ENCODE measurements at places on chromosomes 4 and X. TPM values are rescaled to one million over a fixed set of nuclear protein-coding genes. Genes with fewer than 3 reads are reported as not detected.

Gene PRDM8
- total RNA-seq, result 4.3 TPM

Gene SAGE1
- total RNA-seq, result 5.5 TPM

Gene NWD2
- 0.63 TPM for total RNA-seq

Gene ADAMTS3
- total RNA-seq, result 6.8 TPM

Gene MFSD8
- total RNA-seq, result 24.3 TPM

Gene MAGEB1
- total RNA-seq, result 59.4 TPM

Gene HPGDS
- 0.39 TPM for total RNA-seq

Gene MAMLD1
- total RNA-seq, result 70.6 TPM

Gene UGT2B11
- not detected for total RNA-seq

Gene GLRB
- total RNA-seq, result 2.4 TPM

Gene WNK3
- total RNA-seq, result 104 TPM

Gene RHOH
- 1.2 TPM for total RNA-seq

Gene ARHGAP4
- total RNA-seq, result 34.6 TPM

Gene NEXMIF
- 0.71 TPM for total RNA-seq

Gene FAM9B
- 4.6 TPM for total RNA-seq

Gene GRIA3
- total RNA-seq, result 2.0 TPM

Gene GIMD1
- total RNA-seq, result not detected

Gene ARX
- total RNA-seq, result 13.4 TPM

Gene ARMCX1
- 12.6 TPM for total RNA-seq
